Brain (organoid and tissue), 16 donors: ENCODE measurements at places on chromosomes 12 and 14.

DNA sequence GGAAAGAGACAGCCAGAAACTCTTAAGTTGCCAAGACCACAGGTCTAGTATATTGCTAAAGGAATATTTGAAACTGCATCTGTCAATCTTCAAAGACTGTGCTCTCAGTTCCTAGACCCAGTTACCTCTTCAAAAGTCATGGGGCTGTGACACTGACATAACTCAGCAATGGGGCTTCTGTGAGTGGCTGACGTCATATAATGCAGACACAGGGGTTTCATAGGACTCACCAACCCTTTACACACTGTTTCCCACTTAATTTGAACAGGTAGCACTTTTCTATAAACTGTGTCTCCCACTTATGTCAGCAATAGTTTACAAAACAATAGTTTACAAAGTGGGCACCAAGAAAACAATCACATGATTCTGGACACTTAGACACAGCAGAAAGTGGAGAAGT lies 158.4 kb downstream of the GALC start:
- no peak for DNase-seq

- DNase-seq: peak; percentile 77
These were observed 626 bp downstream of the TXNDC16 start for GRCh38 chr14:52551696-52552062.

GRCh38 chr12:597926-598568 lies 65.2 kb downstream of the NINJ2 start:
- no peak for DNase-seq

- no peak for DNase-seq
These were observed 21.4 kb downstream of the ACVR1B start for GRCh38 chr12:51972849-51973273.

DNA sequence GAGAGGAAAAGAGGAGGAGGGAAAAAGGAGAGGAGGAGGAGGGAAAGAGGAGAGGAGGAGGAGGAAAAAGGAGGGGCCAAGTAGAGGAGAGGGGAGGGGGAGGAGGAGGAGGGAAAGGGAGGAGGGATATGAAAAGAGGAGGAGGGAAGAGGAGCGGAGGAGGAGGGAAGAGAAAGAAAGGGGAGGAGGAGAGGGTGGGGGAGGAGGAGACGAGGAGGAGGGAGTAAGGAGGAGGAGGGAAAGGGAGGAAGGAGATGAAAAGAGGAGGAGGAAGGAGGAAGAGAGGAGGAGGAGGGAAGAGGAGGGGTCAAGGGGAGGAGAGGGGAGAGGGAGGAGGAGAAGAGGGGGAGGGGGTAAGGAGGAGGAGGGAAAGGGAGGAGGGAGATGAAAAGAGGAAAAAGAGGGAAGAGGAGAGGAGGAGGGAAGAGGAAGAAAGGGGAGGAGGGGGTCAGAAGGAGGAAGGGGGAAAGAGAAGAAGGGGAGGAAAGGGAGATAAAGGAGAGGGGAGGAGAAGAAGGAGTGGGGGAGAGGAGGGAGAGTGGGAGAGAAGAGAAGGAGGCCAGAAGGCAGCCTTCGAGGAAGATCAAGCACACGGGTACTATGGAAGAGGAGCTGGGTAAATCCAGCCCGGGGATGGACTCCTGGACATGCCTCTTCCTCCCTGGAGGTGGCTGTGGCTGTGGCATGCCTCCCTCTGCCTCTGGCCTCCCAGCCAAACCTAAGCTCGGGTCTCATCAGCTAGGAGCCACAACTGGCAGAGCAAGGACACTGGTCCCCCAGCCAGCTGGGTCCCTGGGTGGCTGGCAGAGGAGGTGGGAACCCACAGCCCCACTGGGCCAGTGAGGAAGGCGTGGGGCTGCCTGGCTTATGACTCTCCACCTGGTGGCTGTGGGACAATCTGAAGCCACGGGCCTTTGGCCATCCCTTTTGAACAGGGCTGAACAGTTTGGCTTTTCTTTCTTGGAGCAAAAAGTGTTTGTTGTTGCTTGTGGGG lies 3.0 kb upstream of the CMKLR1 start:
- DNase-seq: no peak

GRCh38 chr12:114408886-114409851 lies 3.2 kb upstream of the TBX5 start:
- no peak for DNase-seq

DNA sequence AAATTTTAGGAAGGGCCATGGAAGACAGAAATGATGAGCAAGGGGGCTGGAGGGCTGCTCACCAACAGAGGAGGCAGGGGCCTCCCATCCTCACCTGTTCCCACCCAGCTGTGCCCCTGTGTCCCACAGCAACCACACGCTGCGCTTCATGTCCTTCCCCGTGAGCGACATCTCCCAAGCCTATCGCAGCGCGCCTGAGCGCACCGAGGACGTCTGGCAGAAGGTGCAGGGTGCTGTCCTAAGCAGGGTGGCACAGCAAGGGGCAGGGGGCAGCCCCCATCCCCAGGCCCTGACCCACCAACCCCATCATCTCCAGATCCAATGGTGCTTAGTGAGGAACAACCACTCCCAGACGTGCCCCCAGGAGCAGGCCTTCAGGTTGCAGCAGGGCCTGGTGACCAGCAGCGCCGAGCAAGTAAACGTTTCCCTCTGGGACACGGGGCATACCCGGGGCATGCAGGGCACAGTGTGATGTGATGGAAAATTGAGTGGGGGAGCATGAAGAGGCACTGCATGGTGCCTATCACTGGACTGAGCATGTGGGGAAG lies 8.1 kb downstream of the CARMIL3 start:
- DNase-seq: no peak
